ENCODE measurements at places on chromosomes 3 and 15.

- no peak for DNase-seq
These were observed 269.2 kb downstream of the SQOR start for GRCh38 chr15:45904019-45904418.

DNA sequence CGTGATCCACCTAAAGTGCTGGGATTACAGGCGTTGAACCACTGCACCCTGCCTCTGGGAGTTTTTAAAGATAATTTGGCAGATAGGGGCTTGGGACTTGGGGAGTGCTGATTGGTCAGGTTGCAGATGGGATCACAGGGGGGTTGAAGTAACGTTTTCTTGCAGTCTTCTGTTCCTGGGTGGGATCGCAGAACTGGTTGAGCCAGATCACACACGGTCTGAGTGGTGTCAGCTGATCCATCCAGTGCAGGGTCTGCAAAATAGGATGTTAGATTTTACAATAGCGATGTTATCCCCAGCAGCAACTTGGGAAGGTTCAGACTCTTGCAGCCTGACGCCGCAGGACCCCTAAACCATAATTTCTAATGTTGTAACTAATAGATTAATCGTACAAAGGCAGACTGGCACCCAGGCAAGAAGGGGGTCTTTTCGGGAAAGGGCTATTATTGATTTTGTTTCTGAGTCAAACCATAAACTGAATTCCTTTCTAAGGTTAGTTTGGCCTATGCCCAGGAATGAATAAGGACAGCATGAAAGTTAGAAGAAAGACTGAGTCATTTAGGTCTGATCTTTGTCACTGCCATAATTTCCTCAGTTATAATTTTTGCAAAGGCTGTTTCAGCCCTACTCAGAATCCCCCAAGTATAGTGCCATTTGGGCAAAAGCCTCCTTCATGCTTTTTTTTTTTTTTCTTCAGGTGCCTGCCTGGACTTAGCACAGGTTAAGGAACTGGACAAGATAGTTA lies 1.5 kb upstream of the CA12 start:
- DNase-seq = no peak

DNA sequence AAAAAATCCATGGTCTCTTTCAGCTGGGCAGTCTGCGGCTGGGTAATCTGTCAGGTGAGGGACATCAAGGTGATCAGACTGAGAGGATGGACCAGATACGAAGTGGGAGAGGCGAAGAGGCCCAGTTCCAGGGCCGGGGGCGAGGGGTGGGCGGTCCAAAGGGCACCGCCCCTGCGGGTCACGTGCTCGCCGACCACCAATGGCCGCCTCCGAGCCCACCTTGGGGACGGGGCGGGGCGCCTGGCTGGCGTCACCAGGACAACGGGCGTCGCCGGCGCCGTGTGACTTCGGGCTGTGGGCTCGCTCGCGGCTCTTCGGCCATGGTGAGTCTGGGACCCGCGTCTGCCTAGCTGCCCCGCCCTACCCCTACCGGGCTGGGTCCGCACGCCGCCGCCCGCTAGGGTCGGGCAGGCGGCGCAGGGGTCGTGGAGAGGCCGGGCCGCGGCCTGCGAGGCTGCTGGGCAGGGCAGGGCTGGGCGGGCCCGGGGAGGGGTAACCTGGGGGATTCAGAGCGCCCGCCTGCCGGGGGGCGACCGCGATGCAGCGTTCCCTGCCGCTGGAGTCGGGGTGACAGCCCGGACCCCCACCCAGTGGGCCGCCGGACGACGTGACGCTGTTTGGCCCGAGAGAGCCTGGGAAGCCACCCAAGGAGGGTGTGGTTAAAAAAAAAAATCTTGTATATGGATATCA lies at the start of gene FBXL2:
TSS of gene FBXL2 (plus strand) at position 250 of the 690 bp plus-strand sequence. CDS start at position 321, 71 bp downstream.
- DNase-seq = peak; percentile 61

DNA sequence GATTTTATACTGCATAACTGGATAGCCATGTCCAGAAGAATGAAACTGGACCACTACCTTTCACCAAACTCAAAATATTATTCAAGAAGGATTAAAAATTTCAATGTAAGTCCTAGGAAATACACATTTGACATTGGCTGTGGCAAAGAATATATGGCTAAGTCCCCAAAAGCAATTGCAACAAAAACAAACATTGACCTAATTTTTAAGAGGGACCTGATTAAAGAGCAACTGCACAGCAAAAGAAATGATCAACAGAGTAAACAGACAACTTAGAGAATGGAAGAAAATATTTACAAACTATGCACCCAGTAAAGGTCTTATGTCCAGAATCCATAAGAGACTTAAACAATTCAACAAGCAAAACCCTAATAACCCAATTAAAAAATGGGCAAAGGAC lies 1313.0 kb upstream of the GBE1 start:
- DNase-seq = no peak

DNA sequence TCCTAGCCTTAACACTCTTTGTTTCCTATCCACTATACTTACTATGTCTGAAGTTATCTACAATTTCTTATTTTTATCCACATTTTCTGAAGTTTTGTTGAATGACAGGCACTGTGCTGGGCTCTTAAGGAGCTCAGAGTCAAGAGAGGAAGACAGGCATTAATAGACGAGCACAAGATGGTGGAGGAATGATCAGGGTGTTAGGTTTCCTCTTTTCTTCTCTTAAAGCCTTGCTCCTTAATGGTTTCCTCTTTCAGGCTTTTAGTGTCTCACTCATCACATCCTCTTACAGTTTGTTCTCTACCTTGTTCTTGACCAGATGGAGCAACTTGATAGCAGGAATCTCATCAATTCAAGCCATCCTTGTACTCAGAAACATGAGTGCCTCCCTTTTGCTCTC lies 52.9 kb upstream of the BCL6 start:
- DNase-seq = no peak

GRCh38 chr3:157148196-157148889 lies 11.6 kb downstream of the CCNL1 start:
- DNase-seq = no peak

DNA sequence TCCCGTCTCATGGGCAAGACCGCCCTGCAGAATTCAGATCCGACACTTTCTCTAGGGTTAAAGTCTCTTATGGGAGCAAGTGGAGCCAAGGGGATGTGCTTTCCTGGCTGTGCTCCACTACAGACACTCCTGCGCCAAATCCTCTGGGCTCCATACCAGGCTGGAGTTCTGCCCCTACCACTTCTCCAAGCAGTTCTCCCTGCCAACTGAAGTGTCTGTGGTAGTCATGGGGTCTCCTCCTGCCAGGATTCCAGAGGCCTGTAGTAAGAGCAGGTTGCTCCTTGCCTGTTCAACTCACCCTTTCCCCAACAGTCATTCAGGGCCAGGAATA lies 403.2 kb downstream of the GRM7 start:
- DNase-seq = no peak

GRCh38 chr3:126938520-126939337 lies 44.2 kb upstream of the PLXNA1 start:
- DNase-seq = no peak

GRCh38 chr3:81782585-81782984 lies 21.1 kb upstream of the GBE1 start:
- no peak for DNase-seq

DNA sequence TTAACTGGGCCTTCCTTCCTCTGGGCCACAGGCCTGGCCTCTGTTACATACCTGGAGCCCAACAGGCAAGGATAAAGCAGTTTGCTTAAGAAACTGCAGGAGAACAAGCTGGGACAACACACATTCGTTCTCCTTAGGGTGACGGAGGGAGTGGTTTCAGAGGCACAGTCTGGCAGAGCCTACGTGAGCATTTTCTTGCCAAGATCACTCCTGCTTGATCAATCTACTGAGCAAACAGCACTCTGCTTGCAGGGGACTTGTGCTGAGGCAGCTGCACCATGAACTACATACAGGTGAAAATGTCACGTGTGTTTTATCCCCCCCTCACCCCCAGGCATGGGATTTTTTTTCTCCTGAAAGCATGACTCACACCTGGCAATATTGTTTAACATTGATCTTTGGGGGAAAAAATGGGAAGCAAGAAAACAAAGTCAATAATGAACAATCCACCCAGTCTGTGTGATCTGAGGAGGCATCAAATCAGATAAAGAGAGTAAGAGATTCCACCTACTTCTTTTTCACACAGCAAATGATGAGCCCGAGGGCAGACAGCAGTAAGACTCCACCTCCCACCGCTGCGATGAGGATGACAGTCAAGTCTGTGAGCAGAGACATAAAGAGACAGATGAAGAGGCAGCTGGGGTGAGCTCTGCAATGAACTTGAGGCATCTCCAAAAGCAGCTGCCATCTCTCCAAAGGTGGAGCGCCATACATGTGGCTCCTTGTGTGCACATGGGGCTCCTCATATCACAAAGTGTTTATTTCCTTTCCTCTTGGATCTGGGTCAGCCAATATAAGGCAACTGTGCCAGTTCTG lies 57.4 kb downstream of the CDCP1 start:
- DNase-seq = no peak

GRCh38 chr15:31407376-31407775 lies 80.7 kb downstream of the KLF13 start:
- no peak for DNase-seq

DNA sequence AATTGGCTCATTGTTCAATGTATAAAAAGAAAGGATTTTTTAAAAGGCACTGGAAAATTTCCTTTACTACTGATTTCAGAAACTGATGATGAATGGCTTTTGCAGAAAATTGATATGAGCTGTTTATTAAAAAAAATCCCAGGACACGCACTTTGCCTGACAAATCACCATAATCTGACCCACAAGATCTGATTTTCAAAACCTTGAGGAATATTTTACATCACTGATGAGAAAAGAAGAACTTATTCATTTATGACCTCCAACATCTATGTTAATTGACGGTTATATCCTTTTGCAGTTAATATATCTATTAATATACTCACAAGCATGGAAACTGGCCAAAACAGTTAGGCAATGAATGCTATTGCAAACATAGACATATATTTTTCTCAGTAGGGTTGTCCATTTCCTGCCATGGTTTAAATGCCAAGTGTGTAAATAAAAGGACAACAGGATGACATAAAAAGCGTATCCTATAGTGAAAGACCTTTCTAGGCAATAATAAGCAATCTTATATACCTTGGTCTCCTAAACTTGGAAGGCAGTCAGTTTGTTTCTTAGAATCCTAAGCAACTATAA lies 109.7 kb upstream of the SLC7A14 start:
- no peak for DNase-seq

GRCh38 chr3:127747751-127748521 lies 74.4 kb downstream of the MGLL start:
- no peak for DNase-seq

GRCh38 chr3:16329036-16329825 lies 64.2 kb downstream of the OXNAD1 start:
- DNase-seq = peak; percentile 46

GRCh38 chr15:81749716-81750375 lies 296.0 kb downstream of the MEX3B start:
- no peak for DNase-seq

- DNase-seq = no peak
These were observed 30.9 kb upstream of the SPSB4 start for GRCh38 chr3:141020143-141020830.

GRCh38 chr3:112519424-112520001 lies 20.2 kb upstream of the BTLA start:
- peak; percentile 80 for DNase-seq

- no peak for DNase-seq
These were observed 87.8 kb downstream of the RYR3 start for GRCh38 chr15:33398555-33398954.

GRCh38 chr3:126127452-126127851 lies 43.5 kb upstream of the SLC41A3 start:
- no peak for DNase-seq

- DNase-seq = no peak
These were observed 16.2 kb downstream of the ZPLD1 start for GRCh38 chr3:102450976-102451375.

DNA sequence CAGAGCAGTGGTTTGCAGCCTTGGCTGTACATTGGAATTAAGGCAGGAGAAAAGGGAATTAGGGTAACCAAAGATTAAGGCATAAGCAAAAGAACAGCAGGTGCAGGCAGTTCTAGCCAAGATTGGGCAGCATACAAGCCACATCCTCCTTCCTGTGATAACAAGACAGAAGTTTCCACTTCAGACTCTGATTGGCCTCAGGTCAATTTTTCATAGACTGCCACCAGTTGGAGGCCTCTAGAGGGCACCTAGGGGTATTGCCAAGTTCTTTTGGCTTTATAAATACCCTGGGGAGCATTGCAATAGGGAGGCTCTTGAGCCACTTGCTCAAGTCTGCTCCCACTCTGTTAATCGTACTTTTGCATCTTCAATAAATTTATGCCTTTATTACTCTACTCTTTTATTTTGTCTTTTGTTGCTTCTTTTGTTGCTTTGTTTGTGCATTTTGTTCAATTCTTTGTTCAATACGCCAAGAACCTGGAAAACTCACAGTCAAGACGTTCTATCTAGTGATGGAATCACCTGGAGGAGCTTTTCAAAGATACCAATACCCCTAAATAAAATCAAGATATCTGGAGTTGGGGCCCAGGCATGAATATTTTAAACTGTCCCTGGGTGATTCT lies 32.2 kb upstream of the FMN1 start:
- no peak for DNase-seq

DNA sequence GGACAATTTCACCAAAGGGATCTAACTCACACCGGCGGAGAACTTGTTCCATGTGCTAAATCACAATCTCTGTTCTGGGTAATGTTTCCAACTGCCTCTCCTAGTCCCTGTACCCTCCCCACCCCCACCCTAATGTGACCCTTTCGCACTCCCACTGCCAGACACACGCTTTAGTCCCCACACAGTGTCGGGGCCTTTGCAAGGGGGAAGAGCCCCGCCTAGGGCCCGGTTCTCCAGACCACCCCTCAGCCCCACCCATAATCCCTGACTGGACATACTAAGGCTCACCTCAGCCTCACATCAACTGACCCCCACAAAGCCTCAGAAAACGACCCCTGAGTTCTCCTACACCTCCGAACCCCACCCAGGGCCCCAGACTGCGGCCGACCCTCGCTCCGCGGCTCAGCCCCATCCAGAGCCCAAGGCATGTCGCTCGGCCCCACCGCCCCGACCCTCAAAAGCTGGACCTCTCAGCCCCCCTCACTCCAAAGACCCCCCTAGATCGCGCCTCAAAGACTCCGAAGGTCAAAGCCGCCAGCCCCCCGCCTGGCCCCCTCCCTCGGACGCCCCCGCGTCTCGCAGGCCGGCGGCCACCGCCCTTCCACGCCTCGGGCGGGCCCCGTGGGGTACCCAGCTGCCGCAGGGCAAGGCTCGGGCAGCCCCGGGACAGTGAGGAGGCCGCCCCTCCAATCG lies 72.0 kb upstream of the MAP4 start:
- DNase-seq = peak; percentile 24

- DNase-seq = no peak
These were observed 20.6 kb downstream of the NCK1 start for GRCh38 chr3:136882571-136882970.

DNA sequence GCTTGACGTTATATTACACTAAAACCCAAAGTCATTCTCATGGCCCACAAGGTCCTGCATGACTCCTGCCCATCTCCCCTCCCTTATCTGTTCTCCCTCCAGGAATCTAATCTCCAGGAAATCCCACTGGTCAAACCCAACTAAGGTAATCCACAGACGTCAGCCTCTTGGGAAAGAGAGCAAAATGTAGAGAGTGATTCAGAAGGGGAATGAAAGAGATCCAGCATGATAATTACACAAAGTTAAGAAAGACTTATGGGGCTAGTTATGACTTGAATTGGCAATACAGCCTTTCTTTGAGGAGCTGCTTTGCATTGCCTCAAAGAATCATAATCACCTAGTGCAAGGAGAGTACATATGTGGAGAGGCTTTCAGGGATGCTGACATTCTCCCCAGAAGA lies 137.8 kb upstream of the MYRIP start:
- DNase-seq = no peak
